ENCODE measurements at places on chromosomes 3 and 15. TPM values are rescaled to one million over a fixed set of nuclear protein-coding genes. Genes with fewer than 3 reads are reported as not detected.
A peak's percentile ranks its signal among the peaks of the same experiment; 100 is the strongest.

GNAT1 gene
- not detected for total RNA-seq

SLC9C1 gene
- total RNA-seq: not detected

KBTBD13 gene
- total RNA-seq: not detected

SEMA6D gene
- total RNA-seq: not detected

OR5H15 gene
- total RNA-seq: not detected

CYP1A2 gene
- total RNA-seq: not detected

PAQR5 gene
- total RNA-seq: not detected

GOLGA6A gene
- total RNA-seq: 0.32 TPM

ALDH1A2 gene
- not detected for total RNA-seq

MITF gene
- 0.73 TPM for total RNA-seq

DNA sequence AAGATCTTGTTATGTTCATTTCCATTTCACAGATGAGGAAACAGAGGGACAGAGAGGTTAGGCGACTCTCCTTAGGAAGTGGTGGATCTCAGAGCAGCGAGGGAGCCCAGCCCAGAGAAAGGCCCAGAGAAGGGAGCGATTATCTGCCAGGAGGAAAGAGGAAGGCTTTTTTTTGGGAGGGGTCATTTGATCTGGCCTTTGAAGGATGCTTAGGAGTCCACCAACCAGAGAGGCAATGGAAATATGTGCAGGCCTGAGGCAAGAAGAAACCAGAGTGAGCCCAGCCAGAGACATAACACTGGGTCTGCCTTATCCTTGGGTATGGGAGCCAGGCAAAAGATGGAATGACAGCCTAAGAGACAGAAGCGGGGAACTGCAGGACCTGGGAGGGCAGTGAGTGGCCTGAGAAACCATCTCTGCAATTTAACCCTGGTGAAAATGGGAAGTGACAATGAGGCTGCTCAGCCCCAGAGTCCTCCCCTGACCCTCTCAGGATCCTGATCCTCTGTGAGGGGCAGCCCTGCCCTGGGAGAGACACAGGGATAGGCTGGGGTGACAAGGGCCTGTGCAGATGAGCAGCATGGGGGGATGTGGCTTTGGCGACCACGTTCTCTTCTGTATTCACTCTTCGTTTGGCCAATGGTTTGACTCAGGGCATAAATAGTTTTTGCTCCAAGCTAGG lies 163.2 kb downstream of the WNT7A start:
- no peak for DNase-seq

- DNase-seq: no peak
These were observed 21.8 kb downstream of the MGLL start for GRCh38 chr3:127800508-127800907.

DNA sequence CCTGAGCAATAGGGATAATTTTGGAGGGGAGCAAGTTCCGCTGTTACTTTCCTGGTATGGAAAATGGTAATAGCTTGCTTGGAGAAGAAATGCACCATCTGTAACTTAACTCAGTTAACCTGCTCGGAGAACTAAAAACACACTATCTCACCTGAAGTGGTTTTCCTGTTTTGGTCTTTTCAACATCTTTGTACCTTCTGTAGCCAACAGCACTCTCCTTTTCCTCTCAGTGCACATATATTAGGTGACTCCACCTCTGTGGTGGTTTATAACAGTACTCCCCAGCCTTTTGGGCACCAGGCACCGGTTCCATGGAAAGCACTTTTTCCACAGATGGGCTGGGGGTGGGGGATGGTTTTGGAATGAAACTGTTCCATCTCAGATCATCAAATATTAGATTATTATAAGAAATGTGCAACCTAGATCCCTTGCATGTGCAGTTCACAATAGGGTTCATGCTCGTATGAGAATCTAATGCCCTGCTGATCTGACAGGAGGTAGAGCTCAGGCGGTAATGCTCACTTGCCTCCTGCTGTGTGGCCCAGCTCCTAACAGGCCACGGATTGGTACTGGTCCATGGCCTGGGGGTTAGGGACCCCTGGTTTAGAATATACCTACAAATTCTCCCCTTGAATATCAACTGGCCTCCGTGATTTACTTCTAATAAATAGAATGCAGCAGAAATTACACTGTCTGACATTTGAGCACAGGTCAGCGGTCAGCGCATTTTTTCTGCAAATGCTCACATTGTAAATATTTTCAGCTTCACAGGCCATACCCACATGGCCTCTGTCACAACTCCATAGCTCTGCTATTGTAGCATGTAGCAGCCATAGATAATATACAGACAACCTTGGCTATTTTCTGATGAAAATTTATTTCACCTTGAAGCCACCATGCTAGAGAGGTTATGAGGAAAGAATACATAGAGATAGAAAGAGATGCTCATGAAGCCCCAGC lies 83.8 kb upstream of the SUCLG2 start:
- DNase-seq: peak; percentile 60

DNA sequence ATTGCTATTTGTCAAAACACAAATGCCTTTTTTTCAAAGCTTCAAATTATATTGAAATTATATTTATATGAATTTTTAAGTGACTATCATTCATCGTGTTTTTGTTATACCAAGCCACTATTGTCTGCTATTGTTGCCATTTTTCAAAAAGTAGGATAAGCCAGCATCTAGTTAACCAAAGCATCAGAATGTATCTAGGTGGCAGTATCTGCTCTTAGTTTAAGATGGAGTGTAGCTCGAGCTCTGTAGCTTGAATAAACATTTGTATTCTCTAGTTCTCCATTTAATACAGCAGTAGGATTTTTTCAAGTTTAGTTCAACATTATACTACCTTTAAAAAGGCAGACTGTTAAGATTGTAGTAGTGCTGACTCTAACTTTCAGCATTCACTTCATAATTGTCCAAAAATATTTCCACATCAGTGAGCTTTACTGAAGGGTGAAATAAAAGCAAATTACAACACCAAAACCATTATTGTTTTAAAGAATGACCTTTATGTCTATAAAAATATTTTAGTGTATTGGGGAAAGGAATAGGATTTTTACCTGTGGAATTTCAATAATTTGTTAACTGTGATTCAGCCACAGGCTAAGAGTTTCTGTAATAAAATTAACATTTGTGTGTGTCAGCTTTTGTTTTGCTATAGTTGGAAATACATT lies 19.6 kb upstream of the C15orf61 start:
- peak; percentile 6 for DNase-seq

- no peak for DNase-seq
These were observed at the start of gene GASK1A for GRCh38 chr3:42979044-42979972. Gene GASK1A, plus strand, starts transcription at chr3:42979311. Its CDS starts 332 bp downstream, at chr3:42979643.

GRCh38 chr3:1910322-1910721 lies 188.3 kb upstream of the CNTN4 start:
- DNase-seq: no peak

GRCh38 chr3:139677388-139678155 lies at the start of gene NMNAT3:
Gene NMNAT3, minus strand, starts transcription at chr3:139677972. Its CDS starts 50,248 bp downstream, at chr3:139627724.
- peak; percentile 65 for DNase-seq

GRCh38 chr3:31485196-31485595 lies 47.5 kb upstream of the STT3B start:
- DNase-seq: no peak

GRCh38 chr3:12394569-12395271 lies 89.6 kb upstream of the TSEN2 start:
- no peak for DNase-seq

GRCh38 chr3:48411606-48412374 lies 18.1 kb downstream of the PLXNB1 start:
- no peak for DNase-seq

DNA sequence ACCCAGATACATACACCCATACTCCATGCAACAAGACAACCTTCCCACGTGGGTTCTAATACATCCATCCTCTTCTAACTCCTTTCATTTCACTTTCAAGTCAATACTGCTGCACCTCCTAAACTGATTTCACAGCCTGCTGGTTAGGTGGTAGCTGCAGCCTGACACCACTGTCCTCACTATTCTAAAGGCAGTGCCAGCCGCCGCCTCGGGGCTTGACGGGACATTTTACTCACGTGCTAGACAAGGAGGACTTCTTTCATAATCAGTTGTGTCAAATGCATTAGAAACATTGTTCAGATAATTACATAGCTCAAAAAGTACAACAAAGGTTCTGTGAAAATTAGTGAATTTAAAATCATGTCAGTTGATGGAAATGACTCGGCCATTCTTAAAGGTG lies 6.3 kb downstream of the UROC1 start:
- DNase-seq: no peak

DNA sequence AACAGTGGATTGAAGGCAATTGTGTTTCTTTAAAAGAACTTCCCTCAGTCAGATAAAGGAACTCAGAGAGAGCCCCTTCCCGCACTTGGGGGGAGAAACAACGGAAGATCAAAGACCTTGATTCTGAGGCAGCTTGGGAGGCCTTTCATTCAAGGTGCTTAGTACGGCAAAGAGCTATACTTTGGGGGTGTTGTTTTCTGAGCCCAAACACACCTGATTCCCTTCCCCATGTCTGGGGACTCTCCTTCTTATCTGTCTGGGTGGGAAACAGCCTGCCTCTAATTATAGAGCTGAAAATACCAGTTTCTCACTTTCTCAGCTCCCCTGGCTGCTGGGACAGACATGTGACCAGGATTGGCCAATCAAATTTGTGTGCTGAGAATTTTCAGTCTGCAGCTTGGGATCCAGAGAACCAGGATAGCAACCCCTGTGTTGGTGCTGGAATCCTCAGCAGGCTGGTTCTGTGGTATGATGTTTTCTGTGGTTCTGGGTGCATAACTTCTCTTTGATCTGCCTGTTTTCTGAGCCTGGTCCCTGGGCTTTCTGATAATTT lies 19.4 kb upstream of the IQCF6 start:
- no peak for DNase-seq

DNA sequence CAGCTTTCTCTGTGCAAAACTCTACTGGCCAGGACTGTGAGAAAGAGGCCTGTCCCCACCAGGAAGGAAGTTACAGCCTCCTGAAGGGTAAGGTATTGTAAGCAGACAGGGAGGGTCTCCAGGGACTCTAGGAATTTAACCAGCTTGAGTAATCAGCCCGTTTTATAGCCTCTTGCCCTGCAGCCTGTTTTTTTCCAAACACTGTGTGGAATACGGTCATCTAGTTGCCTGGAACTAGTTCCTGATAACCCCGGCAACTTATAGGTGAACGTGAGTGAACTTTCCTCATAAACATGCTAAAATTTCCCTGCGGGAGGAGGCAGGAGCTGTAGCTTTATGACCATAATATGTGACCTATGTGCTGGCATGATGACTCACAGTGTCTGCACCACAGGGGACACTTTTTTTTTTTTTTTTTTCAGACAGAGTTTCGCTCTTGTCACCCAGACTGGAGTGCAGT lies 60.1 kb upstream of the DAZL start:
- DNase-seq: no peak

GRCh38 chr15:41416128-41416741 lies 660 bp upstream of the RTF1 start:
- no peak for DNase-seq

DNA sequence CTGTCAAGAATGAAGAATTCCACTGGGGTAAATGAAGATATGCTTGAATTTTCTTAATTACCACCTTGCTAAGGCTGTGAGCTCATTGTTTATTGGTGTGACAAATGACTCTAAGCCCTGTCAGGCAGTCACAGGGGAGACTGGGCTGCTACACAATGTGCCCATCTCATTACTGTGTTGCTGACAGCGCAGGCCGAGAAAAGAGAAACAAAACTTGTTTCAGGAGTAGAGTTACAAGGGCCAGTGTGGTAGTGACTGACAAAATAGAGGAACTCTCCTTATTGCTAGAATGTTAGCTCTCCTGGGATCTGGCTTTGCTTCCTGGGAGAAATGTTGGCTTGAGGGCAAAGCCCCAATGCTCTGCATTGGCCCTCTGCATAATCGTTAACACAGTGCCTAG lies 130.4 kb upstream of the CRBN start:
- no peak for DNase-seq

DNA sequence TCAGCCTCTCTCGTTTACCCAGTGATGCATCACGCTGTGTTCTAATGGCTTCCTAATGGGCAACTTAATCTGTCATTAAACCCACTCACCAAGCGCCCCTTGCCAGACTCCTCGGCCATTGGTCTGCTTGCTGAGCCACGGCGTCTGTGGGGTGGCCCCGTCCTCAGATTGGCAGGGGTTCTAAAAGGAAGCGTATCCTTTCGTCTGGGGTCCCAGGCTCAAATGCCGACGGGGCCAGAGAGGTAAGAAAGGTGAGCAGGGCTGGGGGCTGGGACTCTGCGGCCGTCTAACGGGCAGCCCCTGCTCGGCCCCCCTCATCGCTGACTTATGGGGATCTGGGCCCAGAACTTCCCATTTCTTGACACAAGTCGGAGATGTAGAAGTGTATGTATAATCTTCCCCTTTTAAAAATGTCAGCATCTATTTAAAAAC lies 315.1 kb upstream of the PROK2 start:
- DNase-seq: no peak

DNA sequence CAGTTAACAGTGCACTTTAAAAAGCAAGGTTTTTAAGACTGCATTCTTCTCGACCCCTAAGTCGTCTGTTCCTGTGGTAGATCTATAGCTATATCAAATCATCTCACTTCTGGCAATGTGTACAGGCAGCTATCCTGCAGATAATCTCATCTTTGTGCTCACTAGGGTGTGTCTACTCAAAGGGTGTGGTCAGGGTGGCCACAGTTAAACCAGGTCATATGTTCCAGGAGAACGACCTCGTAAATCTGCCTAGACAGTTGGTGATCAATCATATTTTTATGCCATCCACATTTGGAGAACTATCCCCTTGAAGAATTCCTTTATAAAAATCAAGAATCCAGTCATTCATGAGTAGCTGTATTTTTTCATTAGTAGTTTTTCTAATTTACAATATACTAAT lies 3.0 kb downstream of the VEPH1 start:
- DNase-seq: no peak

GRCh38 chr3:34016925-34017587 lies 218.6 kb downstream of the PDCD6IP start:
- peak; percentile 66 for DNase-seq

DNA sequence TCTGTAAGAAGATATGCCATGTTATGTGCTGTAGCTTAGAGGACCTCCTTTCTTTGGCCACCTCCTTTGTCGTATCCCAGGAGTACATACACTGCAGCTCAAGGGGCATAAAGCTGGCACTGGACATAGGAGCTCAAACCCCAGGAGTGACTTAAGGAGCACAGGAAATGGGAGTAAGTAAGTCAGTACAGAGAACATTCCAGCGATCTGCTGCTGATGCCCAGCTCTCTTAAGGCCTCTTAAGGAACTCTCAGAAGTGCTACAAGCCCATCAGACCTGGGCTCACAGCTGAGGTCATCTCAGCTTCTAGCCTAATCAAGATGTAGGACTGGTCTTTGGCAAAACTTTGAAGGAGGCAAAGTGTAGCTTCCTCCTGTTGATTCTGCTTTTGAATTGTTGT lies 21.6 kb upstream of the ACTL6A start:
- no peak for DNase-seq

DNA sequence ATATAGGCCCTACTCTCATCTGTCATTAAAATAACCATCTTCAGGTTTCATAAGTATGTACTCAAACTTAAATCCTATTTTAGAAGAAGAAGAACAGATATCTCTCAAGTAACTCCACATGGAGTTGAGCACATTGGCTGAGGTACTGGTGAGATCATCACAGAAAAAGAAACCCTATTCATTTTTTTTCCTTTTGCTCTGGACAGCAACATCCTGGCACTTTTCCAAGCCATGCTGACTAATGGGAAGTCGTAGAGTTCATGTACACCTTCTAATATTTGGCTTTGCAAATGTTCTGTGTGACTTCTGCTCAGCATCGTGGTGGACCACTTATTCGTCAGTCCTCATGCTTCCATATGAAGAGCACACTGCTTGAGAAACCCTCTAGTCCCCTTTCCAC lies 336.0 kb upstream of the KCNH8 start:
- no peak for DNase-seq
